ENCODE measurements at places on chromosomes 7 and 10. TPM values are rescaled to one million over a fixed set of nuclear protein-coding genes. Genes with fewer than 3 reads are reported as not detected.

DNA sequence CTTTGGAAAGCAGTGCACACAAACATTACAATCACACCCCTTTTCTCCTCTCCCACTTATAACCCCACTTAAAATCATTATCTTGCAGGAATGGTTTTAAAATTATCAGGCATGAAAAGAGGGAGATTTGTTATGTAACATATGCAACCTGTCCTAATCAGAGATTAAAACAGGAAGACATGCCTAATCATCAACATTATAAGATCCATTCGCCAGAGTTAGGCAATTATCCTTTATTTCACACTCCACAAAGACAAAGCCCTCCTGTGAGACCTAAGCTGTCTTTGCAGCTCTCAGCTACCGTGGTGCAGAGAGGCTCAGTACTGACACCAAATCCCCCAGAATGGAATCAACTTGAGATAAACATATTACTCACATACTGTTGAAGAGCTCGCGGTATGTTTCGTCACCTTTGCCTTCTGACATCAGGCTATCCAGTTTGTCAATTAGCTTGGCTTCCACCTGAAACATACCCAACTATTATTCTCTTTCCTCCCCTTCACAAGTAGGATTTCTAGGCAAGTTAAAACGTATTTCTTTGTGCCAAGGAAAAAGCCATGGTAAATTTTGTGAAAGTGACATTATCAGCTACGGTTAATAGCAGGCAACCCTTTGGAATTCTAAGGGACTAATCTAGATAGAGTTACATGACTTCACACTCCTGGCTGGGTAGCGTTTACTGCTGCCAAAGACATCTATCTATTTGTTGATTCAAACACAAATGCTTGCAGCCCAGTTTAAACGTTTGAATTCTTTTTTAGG is 226.2 kb upstream of the IMMP2L start:
- no peak for DNase-seq

GRCh38 chr7:74337926-74338325 is 48.7 kb downstream of the CLIP2 start:
- DNase-seq = no peak

DNA sequence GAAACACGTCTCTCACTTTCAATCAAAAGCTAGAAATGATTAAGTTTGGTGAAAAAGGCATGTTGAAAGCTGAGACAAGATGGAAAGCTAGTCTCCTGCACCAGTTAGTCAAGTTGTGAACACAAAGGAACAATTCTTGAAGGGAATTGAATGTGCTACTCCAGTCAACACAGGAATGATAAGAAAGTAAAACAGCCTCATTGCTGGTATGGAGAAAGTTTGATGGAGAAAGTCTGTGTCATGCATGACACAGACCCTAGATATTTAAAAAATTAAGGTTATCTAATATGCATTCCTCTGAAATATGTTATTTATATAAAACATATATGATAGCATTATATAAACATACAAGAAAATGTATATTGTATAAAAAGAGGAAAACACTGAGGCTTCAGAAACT is 699.4 kb upstream of the FZD8 start:
- DNase-seq = no peak

GRCh38 chr10:42939237-42939636 is 137.6 kb upstream of the RET start:
- no peak for DNase-seq

The SAP25 gene
- total RNA-seq = not detected

GRCh38 chr7:142328551-142328950 is 70.7 kb upstream of the PRSS58 start:
- DNase-seq = no peak

DNA sequence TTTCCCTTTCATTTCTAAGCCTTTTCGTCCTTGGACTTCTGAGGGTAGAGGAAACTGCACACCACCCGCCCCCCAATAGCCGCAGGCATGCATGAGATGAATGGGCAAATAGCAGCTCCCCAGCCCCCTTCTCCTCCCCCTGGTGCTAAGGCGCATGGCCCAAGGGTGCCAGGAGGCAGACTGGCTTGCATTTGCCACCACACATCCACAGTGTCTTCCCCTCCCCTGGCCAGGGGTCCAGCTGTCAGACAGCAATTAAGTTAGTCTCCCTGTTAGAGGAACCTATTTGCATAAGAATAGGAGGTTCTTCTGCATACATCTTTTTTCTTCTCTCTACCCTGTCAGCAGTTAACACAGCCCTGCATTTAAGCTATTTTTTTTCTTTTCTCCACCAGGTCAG is 20.2 kb downstream of the TOMM7 start:
- DNase-seq = no peak

The LRRD1 gene
- total RNA-seq = not detected

The GPRIN2 gene
- 9.1 TPM for total RNA-seq

- no peak for DNase-seq
Observed at GRCh38 chr10:74650613-74651012, 175.8 kb upstream of the KAT6B start.

GRCh38 chr10:113458944-113459343 is 93.9 kb upstream of the HABP2 start:
- DNase-seq = no peak

DNA sequence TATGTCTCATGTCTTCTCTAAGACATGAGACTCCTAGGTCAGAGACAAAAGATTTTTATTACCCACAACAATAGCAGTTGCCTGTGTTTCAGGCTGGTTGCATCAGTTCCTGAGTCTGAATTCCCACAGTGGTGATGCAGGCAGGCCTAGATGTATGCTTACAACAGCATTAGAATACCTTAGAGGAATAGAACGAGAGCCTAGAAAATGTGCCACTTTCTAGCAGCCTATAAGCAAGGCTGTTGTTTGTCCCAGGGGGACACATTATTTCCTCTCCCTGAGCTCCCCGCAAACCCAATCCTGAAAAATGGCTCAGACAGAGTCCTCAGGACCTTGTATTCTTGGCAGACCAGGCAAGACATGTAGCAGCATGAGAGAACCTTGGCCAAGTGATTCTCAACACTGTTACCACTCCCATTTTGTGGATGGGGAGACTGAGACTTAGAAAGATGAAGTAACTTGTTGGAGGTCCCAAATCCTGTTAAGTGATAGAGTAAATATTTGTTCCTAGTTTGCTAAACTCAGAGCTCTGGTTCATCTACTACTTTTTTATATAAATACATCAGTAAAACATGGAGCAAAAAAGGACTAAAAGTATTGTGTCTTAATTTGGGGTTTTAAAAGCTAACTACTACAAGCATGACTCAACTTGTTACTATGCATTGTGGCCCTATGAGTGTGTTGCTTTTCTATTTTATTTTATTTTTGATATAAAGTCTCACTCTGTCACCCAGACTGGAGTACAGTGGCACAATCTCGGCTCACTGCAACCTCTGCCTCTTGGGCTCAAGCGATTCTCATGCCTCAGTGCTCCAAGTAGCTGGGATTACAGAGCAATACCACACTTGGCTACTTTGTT is 14.2 kb downstream of the VTI1A start:
- no peak for DNase-seq

The PBLD gene
- 1.3 TPM for total RNA-seq

GRCh38 chr10:110487411-110488331 is 10.0 kb upstream of the DUSP5 start:
- no peak for DNase-seq

DNA sequence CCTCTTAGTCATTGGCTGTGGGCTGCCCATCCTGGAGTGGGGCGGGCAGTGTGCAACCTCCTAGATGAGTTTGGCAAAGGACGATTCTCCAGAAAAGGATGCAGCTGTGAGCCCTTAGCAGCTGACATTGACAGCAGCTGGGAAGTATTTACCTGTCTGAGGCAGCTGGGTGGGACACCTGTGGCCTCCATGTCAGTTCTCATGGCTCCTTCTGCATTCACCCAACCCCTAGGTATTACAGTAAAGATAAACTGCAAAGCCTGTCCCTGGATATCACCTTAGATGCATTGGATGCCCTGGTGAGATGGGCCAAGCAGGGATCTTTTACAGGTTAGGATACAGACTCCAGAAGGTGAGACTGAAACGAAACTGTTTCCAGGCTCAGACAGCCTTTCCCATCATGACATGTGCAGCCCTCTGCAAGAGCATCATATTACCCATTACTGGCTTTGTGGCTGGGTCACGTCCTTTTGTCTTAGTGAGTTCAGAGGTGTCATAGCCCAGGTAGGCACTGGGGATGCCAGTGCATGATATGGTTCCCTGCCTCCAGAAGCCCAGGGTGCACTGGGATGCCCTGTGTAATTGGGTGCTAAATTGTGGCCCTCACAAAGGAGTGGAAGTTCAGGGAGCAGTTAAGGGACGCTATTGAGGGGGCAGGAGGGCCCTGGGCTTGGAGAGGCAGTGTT is 28.9 kb downstream of the MINDY4 start:
- DNase-seq = no peak

The PON3 gene
- total RNA-seq = not detected

- DNase-seq = no peak
Observed at GRCh38 chr10:49733866-49734265, 28.3 kb downstream of the OGDHL start.

The SPDYE9 gene
- total RNA-seq = not detected

DNA sequence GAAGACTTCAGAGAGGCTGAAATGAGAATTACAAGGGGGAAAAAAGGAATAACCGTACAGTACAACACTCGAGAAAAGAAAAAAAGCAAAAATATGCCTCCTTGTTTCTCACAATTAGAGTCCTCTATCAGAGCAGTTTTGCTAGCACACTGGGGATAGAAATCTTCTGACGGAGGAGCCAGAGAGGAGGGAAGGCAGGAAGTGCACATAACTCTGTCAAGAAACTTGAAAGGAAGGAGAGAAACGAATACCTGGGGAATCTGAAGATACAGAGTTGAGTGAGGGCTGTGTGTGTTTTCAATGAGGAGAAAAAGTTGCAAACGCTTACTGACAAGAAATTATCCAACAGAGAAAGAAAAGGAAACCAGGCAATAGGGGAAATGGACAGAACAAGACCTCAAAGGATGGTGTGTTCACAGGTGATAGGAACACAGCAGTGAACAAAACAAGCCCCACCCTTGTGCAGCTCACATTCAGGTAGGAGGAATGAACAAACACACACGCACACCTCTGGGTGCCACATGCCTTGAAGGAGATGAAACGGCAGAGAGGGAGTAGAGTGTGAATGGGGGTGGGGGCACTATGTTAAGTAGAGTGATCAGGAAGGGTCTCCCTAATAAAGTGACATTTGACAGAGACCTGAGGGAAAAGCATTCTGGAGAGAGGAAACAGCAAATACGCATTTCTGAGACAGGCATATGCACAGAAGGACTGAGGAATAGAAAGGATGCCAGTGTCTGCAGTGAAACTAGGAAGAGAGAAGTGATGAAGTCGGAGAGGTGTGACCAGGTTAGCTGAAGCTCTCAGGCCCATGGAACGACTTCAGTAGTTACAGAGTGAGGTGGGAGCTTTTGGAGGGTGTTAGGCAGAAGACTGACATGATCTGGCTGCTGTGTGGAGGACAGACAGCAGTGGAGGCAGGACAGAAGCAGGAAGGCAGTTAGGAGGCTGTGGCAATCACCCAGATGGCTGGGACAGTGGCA is 46.7 kb upstream of the SPOCK2 start:
- no peak for DNase-seq

The ADRB1 gene
- total RNA-seq = 0.22 TPM

The AUTS2 gene
- total RNA-seq = 10.0 TPM

The LRRC18 gene
- total RNA-seq = not detected

The ASB10 gene
- not detected for total RNA-seq

All from epithelial cell of proximal tubule (primary cell).